GM23248 (cell line): ENCODE measurements at places on chromosomes 6 and 20.

DNA sequence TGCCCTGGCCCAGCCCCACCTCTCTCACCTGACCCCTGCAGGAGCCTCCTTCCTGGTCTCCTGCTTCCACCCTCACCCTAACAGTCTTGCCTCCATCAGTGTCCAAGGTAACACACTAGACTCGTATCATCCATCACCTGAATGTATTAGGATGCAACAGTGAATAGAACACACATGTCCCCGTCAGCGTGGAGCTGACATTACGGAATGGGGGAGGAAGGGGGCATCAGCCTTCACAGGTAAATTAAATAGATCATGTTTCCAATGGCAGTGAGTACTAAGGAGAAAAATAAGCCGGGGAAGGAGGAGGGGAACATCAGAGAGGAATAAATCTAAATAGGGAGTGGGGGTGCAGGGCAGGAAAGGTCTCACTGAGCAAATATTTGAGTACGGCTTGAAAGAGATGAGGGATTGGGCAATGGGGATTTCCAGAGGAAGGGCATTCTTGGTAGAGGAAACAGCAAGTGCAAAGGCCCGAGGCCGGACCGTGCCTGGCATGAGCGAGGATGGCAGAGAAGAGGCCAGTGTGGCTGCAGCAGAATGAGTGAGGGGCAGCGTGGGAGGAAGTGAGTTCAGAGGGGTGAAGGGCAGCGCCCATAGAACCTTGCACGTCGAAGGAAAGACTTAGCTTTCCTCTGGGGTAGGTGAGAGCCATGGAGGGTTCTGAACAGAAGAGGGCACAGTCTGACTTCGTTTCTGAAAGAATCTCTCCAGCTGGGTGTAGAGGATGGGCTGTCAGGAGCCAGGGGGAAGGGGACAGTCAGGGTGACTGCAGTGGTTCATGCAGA is 110.1 kb upstream of the PTPN1 start:
- DNase-seq: peak; percentile 31

- peak; percentile 2 for DNase-seq
Measured at GRCh38 chr6:63529498-63529897, 42.8 kb upstream of the LOC128125822 start.

DNA sequence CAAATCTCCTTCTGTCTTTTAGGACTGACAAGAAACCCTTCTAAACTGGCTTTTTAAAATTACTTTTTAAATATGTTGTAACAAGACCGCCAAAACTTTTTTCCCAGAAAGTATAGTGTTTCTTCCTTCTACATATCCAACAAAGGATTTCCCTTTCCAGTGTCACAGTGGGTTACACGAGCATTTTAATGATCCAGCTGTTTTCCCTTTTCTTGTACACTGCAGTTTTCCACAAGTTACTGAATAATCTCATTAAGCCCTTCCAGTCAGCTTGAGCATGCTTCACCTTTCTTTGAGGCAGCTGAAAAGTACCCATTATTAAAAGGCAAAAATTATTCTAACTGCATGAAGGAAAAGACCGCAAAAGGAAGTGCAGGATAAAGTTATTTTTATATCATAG is 48.6 kb downstream of the CD24 start:
- DNase-seq: no peak

DNA sequence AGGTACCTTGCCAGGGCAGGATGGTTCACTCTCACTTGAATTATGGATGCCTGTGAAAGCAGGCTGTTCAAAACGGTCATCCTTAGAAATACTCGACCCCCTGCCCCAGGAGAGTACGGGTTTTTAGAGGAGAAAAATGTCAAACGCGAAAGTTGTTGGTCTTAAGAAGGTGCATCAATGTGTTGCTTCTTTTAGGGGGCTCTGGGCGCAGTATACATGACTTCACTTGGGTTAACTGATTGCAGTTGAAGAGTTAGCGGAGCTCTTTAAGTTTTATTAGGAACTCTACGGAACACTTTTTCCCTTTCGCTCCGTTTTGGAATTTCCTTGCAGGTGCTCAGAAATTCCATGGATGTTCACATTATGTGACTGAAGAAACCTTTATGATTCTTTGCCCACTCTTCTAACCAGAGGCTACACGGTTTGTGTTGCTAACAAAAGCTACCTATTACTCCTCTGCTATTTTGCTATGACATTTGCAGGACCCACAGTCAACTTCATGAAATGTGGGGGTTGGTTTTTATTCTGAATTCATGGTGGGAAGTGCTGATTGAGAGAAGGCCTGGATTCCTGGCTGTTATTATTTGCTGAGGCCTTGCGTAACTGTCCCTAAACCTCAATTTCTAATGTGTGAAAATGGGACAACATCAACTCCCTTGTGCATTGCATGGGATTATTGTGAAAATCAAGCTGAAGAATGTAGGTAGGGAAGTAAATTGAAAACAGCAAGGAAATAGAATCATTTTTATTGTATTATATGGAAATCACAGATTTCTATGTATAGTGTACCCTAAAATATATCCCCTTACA is 845 bp downstream of the ENPP1 start:
- DNase-seq: peak; percentile 17

- no peak for DNase-seq
Measured at GRCh38 chr20:62982124-62983075, 24.4 kb downstream of the BHLHE23 start.

GRCh38 chr6:128657181-128657580 is 136.8 kb upstream of the PTPRK start:
- peak; percentile 25 for DNase-seq

GRCh38 chr6:35601331-35602132 is 87.2 kb downstream of the FKBP5 start:
- DNase-seq: peak; percentile 81

- DNase-seq: no peak
Measured at GRCh38 chr6:127897484-127897883, 3.4 kb downstream of the THEMIS start.

GRCh38 chr6:105831311-105832097 is 254.6 kb upstream of the PRDM1 start:
- no peak for DNase-seq

DNA sequence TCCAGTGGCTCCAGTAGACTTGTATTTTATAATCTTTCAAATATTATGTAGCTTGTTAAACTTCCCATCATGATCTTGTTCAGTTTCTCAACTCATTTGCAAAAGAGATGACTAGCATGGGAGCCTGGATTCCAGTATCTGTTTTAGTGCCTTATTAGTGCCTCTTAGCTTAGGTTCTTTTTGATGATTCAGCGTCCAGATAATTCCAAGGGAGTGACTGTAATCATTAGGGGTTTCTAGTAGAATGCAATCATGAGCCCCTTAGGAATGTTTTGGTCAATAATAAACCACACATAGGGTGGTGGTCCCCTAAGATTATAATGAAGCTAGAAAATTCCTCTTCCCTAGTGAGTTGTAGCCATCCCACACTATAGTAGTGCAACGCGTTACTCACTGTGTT is 7.0 kb downstream of the CD2AP start:
- DNase-seq: peak; percentile 87

GRCh38 chr20:4666001-4666479 is 55.7 kb upstream of the PRND start:
- DNase-seq: peak; percentile 90

DNA sequence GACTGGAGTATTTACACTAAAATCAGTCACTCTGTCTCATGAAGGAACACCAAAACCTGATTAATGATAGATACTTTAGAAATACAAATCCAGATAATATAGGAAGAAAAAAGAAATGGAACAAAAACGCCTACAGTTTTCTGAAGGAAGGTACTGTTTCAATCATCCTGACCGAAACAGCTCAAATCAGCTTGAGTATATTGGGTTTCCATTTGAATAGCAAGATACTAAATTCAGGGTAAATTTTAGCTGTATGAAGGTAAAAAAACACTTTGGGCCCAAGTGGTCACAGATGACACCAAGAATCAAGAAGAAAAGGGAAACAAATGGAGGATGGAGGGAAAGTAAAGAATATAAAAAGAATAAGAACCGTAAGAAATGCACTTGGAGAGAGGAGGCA is 6.9 kb downstream of the ZSCAN23 start:
- DNase-seq: no peak

DNA sequence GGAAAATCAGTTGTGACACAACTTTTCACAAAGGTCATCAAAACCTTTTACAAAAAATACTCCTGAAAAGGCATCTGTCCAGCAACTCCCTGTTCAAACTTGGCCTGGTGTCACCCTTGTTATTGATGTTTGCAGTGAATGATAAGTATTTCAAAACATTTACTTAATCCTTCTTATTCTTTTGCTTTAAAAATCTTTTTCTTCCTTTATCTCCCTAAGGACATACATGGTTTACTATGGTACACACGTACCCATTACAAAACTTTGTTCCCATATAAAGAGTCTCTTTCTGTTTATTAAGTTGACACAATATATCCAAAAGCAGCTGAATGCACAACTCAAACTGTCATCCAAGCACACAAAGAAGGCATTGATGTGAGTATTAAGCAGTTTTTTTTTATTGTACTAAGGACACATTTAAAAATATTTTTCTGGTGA is 17.5 kb downstream of the GSTA2 start:
- no peak for DNase-seq

GRCh38 chr20:11473983-11474382 is 443.7 kb upstream of the BTBD3 start:
- DNase-seq: no peak

DNA sequence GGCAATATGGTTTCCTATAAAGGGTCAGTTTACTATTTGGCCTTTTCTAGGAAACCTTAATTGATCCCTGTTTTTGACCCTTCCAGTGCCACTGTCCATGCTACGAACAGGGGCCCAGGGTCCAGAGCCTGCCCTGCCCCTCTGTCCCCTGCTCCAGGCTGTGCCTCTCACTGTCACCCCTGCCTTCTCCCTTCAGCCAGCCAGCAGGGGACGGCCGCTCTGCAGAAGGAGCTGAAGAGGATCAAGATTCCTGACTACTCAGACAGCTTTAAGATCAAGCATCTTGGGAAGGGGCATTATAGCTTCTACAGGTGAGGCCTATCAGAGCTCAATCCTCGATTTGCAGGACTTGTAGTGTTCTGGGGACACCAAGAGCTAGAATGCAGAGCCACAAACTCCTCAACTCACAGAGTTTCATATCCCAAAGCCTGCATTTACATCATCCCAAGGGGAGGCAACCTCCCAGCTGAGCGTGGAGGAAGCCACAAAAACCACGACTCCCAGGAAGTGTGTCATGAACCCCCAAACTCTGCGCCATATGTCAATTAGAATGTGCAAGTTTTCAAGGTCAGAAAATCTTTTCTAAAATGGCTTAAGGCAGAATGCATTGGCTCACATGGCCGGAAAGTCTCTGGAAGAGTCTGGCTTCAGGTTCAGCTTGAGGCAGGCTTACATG is 3.6 kb downstream of the BPI start:
- DNase-seq: peak; percentile 68

DNA sequence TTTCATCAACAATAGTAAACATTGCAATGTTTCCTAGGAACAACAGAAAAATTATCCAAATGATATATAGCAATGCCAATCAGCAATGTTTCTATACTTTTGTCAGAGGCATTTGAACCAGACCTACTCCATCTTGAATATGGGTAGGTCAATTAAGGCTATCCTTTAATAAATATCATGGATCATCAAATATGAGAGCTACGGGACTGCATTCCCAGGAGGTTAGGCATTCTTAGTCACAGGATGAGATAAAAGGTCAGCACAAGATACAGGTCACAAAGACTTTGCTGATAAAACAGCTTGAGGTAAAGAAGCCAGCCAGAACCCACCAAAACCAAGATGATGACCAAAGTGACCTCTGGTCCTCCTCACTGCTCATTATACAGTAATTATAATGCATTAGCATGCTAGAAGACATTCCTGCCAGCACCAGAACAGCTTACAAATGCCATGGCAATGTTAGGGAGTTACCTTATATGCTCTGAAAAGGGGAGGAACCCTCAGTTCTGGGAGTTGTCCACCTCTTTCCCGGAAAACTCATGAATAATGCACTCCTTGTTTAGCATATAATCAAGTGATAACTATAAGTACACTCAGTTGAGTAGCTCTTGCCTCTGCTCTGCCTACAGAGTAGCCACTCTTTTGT is 8.6 kb upstream of the SERPINB6 start:
- DNase-seq: peak; percentile 40

DNA sequence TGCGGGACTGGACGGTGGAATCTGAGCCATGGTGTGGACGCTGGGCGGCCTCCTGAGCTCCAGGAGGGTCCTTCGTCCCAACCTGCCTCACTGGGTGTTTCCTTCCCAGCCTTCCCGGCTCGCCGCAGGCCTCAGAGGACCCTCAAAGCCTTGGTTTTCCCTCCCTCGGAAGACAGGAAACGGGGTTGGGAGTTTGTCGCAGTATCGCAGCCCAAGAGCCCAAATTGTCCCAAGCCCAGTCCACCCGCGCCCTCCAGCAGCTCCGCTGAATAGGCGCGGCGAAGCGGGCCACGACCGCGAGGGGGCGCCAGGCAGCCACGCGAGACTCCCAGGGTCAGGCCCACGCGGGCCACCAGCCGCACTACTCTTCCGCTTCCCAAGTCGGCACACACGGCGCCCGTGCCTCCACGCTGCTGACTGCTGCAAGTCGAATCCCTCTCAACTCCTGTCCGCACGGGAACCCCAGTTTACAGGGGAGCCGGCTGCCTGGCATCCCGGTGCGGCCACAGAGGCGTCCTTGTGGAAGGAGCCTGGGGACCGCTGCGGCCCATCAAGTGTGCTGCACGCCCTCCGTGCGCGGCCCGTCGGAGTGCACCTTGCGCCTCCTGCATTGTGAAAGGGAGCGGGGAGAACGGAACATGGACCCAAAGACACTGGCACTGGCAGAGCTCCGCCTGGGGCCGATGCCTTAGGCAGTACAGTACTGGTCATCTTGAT is 40.4 kb upstream of the HMGA1 start:
- DNase-seq: peak; percentile 80

- no peak for DNase-seq
Measured at GRCh38 chr6:105606831-105607463, 204.1 kb upstream of the PREP start.

GRCh38 chr6:4636191-4636880 is 139.9 kb upstream of the CDYL start:
- DNase-seq: no peak

- DNase-seq: no peak
Measured at GRCh38 chr6:170545405-170545804, 7.7 kb downstream of the PSMB1 start.
